Effector CD4-positive, alpha-beta T cell (primary cell): ENCODE measurements at places on chromosomes 5 and 9.
A peak's percentile ranks its signal among the peaks of the same experiment; 100 is the strongest.

GRCh38 chr5:122187426-122187825, 58.1 kb downstream of the ZNF474 start:
- no peak for DNase-seq

DNA sequence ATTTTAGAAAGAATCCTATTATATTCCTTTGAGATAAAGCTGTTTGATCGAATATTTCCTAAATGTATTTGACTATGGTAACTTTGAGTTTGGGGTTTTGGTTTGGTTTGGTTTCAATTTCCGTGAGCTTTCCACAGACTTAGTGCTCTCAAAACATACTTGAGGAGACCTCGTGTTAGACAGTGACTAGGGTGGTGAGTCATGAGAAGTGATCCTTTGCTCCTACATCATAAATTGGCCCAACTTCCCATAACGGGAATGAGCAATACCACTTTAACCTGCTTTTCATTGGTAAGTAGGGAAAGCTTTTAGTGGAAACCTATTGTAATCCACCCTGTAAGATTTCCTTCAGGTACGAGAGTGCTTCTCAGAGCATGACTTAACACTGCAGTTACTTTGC, 3.8 kb upstream of the RASEF start:
- DNase-seq: no peak

DNA sequence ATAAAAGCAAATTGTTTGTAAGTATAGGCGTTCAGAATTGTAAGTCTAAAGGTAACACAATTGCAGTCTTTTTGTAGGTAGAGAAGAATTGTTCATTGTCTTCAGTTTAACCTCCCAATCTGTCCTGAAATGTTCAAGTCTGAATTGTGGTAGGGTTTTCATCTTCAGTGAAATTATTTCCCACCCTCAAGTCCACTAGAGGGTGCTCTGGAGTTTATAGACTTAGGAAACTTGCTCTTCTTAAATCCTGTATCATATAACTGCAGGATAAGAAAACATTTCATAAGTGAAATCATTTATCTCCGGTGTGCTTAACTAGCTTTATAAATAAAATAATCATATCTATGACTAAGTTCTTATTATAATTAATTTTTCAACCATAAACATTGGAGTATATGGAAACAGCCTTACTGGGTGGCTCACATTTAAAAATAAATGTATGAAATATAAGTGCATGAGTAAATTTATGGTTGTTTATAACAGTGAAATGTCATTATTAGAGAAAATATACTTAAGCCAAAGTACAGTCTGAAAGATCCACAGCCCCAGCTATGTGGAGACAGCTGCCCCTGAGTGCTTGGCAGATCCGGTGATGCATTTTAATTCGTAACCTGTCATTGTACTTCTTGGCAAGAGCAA, 182.4 kb upstream of the OTULINL start:
- DNase-seq: peak; percentile 20

GRCh38 chr9:99030092-99030511, 74.8 kb upstream of the TGFBR1 start:
- no peak for DNase-seq

DNA sequence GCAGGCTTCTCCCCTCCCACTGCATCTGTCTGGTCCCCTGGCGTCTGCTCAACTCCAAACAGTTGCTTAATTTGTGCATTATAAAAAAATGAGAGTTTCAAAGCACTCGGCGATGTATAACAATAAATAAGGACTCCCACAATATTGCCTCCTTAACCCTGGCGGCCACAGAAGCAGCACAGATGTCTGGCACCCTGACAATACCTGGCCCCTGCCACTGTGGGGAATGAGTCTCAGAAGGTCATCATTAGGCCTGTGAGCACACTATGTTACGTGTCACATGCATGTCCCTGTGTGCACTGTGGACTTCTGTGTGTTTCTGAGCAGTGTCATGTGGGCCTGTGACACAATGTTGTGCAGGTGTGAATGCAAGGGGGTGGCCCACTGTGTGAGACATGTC, 236.5 kb downstream of the PBX3 start:
- DNase-seq: no peak

GRCh38 chr9:114497236-114497635, 8.0 kb downstream of the WHRN start:
- no peak for DNase-seq

DNA sequence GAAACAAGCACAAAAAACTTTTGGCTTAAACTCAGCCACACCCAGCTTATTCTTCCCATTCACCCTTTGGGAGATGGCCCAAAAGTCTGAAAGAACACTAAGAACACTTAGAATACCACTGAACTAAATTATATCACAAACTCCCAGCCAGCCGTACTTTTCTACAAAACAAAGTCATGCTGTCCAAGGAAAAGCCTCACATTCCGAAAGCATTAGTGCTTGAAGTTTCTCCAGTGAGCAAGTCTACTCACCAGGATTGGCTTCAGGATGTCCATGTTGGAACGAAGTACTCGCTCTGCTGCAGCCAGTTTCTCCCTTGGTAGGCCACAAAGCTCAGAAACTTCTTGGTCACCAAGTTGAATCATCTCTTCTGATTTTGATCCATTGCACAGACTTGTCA, 69.7 kb downstream of the ABCA1 start:
- no peak for DNase-seq

GRCh38 chr9:75299324-75299723, 211.0 kb downstream of the OSTF1 start:
- DNase-seq: no peak

DNA sequence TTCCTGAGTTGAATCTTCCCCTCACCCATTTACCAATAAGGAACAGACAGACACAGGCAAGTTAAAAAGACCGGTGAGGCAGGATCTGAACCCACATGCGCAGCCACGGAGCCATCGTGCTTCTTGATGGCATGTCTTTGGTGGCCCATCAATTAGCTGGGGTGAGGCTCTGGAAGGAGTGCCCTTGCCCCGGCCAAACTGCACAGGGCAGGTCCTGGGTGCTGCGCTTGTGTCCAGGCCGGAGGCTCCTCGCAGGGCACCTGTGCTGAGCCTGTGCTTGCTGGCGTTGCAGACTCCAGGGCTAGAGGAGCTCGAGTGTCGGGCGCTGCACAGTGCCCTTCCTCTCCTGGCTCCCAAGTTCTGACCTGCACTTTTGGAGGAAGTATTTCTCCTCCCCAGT, 66.4 kb downstream of the PSMB7 start:
- DNase-seq: no peak

DNA sequence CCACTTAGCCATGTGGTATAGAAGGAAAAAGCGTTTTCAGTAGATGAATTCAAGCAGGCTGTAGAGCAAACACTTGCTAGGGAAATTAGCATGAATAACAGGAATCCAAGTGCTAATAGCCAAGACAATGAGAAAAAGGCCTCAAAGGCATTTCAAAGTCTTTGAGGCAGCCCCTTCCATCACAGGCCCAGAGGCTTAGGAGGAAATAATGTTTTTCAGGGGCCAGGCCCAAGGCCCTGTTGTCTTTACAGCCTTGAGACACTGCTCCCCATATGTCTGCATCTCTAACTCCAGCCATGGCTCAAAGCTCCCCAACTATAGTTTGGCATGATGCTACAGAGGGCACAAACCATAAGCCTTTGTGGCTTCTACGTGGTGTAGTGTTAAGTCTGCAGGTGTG, 563.5 kb downstream of the TAF11L14 start:
- DNase-seq: no peak

GRCh38 chr5:107119656-107120055, 551.1 kb downstream of the EFNA5 start:
- DNase-seq: no peak

GRCh38 chr9:107566611-107567061, 77.1 kb upstream of the KLF4 start:
- no peak for DNase-seq

- DNase-seq: peak; percentile 17
These were observed 984 bp downstream of the STXBP1 start for GRCh38 chr9:127612939-127613582.

- DNase-seq: no peak
These were observed 59.1 kb upstream of the TMC1 start for GRCh38 chr9:72462340-72462739.
